Sciatic nerve (tissue), 2 donors: ENCODE measurements at places on chromosomes 2 and 18.

- no peak for DNase-seq
These were observed 12.6 kb upstream of the NCK2 start for GRCh38 chr2:105732101-105732500.

GRCh38 chr2:132547090-132547687 is 122.8 kb downstream of the LYPD1 start:
- DNase-seq = peak; percentile 84

DNA sequence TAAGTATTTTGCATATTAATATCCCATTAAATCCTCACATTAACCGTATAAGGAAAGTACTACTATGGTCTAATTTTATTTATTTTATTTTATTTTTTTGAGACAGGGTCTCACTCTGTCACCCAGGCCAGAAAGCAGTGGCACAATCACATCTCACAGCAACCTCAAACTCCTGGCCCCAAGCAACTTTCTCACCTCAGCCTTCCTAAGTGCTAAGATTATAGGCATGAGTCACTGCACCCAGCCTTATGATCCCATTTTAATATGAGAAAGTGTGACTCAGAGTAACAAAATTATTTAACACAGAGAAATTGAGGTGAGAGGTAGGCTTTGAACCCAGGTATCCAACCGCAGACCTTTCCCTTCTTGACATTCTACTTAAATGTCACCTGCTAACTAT is 330.0 kb upstream of the POU3F3 start:
- DNase-seq = no peak

DNA sequence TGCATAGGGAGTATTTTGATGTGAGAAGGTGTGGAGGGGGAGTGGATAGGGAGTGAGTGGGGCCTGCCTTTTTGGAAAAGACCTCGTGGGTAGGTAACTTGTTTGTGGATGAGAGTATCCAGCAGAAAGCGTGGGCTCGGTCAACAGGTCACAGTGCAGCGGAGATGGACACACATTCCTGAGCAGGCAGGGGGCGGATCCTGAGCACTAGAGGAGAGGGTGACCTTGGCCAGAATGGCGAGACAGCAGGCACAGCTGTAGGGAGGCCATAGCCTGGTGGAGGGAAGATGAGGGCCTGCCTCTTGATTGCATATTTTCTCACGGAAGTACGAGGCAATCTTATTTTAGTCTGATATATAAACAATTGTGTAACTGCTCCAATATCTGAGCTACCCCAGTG is 3.6 kb upstream of the MC2R start:
- no peak for DNase-seq

DNA sequence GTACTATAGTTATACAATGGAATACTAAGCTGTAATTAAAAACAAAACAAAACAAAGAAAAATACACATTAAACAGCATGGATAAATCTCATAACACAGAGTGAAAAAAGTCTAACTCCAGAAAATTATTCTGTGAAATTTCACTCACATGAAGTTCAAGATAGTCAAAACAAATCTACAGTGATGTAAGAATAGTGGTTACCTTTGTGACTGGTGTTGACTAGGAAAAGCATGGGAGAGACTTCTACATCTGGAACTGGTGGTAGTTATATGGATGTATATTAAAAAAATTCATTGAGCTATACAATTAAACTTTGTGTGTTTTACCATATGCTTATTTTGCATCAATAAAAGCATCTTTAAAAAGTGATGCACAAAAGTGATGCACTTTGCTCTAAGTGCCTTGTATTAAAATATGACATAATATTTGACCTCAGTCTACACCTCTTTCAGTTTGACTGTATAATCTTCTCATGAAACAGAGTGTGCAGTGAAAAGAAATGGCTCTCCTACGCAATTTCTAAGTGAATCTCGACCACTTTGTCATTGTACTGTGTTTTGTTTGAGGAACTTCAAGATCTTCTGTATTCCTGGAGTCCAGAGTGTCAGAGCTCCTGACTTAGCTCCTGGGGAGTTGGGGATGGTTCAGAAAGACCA is 28.0 kb downstream of the STAT4 start:
- no peak for DNase-seq

- DNase-seq = no peak
These were observed 91.1 kb downstream of the DTNB start for GRCh38 chr2:25582077-25582830.

DNA sequence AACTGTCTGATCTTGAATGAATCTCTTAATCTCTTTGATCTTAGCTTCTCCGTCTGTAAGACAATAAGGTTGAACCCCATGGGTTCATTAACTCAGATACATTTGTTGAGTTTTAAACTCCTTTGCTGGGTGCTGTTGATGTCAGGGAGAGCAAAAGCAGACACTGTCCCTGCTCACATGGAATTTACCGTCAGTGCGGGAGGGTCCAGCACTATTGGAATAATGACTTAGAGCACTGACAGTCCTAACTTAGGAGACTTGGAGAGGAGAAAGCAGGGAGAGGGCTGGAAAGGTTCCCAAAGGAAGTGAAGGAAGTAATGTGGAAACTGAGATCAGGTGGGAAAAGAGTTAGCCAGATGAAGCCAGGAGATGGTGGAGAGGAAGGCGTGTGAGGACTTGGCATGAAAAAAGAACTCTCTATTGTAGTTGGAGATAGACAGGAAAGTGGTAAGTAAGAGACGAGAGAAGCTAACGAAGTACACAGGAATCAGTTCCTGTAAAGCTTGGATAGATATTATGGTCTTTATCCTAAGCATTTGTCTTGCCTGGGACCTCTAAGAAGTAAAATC is 141.4 kb upstream of the SERTAD2 start:
- no peak for DNase-seq

- no peak for DNase-seq
These were observed 24.9 kb downstream of the BIN1 start for GRCh38 chr2:127081826-127082633.

- DNase-seq = no peak
These were observed 591.3 kb upstream of the ZNF804A start for GRCh38 chr2:184006998-184007397.

GRCh38 chr2:177078855-177079254 is 133.7 kb upstream of the HNRNPA3 start:
- no peak for DNase-seq

DNA sequence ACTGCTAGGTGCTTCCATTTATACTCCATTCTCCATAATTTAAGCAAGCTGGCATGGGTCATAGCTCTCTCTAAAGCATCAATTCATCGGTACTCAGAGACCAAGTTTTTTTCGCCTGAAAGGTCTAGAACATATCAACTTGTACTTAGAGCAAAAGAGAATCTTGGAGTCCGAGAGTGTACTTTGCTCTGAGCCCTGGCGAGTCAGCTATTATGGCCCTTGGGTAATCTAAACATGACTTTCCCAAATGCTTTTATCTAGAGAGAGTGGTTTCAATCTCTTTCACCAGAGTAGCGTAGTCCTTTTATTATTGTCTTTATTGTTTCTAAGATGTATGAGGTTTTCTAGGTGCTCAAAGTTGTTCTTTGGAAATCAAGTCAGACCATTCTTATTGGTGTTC is 34.4 kb downstream of the MAIP1 start:
- no peak for DNase-seq

DNA sequence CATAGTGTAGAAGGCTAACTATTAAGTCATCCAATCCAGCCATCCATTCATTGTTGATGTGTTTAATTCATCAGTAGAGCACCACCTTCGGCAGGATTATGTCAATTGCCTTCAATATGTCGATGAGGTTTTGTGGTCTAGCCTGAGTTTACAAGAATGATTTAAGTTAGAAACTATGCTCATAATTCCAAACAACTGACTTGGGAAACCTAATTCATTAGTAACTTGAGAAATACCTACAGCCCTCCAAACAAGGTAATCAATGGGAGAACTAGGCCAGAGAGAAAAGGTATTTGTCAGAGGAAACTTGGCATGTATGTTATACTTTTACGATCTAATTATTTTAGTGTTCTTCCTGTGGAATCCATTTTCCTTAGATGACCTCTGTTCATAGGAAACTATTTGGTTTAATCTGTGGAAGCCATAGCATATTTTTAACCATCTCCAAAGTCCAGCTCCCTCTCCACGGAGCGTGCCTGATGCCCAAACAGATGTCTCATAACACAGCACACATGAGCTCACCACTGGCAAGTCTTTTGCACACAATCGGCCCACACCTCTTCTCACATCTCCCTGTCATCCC is 148.5 kb downstream of the GFPT1 start:
- DNase-seq = no peak

DNA sequence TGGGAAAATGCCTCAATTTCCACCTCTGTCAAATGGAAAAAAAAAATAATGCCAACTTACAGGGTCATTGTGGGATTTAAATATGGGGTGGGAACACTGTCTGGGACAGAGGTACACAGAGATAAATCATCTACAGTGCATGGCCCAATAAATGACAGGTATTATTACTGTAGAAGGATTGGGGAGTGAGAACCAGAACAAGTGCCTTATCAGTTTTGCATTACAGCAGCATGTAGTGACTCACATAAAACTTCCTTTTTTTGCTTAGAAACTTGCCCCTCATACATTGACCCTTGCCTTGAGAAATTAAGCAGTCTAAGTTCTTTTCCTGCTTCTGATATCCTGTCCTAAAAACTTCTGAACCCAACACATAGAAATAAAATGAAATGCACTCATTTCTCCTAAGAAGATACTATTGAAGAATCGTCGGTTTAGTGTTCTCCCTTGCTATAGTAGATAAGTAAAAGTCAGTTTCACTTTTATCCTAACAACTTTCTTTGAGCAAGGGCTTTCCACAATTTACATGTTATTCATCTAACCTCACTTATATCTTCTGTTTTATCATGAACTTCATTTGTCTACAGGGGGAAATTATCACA is 121.0 kb upstream of the HAAO start:
- DNase-seq = no peak

DNA sequence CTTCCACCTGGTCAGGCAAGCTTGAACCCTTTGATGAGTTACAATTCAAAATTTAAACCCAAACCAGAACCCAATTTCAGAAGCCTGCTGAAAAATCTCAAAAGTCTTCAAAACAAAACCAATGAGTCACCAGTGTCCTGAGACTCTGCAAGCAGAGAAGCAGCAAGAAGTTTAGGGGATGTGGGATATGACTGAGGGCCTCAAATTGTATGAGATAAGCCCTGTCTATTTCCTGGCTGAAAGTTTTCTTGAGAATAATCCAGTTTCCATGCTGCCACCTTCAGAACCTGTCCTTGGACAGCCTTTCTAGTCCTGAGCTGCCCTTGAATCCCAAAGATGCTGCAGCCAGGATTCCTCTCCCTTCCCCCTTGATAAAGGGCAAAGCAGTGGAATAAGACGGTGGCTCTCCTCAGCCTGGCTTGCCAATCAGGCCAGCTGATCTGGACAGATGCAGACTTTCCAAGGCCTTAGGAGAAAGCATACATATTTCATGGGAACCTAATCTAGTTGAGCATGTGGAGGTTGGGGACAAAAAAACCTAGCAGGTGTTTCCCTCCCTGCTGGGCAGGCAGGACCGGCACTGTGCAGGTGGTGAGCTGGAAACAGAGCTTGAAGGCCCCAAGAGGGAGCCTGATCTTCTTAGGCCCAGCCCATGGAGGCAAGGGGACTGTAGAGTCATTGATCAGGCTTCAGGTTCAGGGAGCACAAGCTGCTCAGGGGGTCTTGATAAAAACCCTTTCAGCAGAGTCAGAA is 278.0 kb upstream of the MGAT5 start:
- no peak for DNase-seq

DNA sequence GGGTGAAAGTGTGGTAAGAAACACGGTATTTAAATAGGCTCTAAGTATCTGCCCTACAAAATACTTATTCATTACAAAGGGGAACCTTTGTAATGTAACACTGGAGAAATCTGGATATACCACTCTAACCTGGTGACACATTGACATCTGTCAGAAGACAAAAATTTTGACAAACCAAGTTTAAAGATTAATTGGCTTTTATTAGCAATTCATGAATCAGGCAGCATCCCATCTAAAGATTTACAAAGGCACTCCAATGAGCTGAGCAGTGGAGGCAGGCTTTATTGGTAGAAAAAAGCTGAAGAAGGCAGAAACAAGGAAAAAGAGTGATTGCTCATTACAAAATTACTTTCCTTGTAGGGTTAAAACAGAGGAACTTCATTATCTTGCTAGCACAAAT is 35.0 kb downstream of the BMPR2 start:
- DNase-seq = no peak

DNA sequence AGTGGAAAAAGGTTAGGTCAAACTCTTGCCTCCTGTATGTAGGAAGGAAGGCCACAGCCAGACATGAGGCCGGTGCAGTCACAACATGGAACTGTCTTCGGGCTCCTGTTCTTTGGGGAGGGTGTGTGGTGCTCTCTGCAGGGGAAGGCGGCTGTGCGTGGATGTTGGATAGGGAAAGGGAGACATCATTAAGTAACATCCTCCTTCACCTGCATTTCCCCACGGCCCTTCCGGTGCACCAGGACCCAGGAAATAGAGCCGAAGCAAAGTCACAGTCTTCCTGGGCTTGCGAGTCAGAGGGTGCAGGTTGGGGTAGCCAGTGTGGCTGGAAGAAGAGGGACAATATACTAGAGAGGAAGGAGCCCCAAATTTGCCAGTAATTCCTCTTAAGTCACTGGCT is 78.9 kb upstream of the SMAD7 start:
- DNase-seq = no peak

DNA sequence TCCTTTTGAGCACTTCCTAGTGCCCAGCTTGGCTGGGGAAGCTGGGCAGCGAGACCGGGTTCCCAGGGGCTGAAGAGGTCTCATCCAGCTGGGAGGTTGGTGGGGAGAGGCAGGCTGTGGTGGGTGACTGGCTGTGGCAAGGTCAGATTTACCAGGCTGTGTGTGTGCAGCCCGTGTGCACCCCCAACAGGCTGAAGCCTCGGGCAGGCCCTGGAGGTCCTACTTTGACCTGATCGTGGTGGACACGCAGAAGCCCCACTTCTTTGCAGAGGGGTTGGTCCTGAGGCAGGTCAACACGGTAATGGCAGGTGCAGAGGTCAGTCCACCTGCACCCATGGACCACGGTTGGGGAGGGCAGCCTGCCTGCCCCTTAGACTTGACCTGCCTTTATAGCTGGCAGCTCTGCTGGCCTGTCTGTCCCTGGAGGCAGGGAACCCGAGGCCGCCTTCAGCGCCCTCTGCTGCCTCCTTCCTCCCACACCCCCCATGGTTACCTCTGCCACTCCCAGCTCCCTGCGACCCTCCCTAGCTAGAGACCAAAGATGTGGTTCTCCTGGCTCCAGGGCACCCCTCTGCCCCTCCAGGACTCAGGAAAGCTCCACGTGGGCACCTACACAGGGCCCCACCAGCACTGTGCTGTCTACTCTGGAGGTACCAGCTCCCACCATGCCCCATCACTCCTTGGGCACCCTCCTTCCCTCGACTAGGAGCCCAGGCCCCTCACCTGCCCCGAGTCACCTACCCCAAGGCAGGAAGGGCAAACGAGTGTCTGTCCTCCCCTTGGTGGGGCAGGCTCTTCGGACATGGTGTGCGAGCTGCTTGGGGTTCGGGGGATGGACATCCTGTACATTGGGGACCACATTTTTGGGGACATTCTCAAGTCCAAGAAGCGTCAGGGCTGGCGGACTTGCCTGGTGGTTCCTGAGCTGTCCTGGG is 4.0 kb downstream of the NT5DC4 start:
- no peak for DNase-seq
